ENCODE measurements at places on chromosomes 16 and 17. TPM values are rescaled to one million over a fixed set of nuclear protein-coding genes. Genes with fewer than 3 reads are reported as not detected.
A peak's percentile ranks its signal among the peaks of the same experiment; 100 is the strongest.

- peak; percentile 81 for DNase-seq
Observed at GRCh38 chr17:80720610-80721577, 176.3 kb downstream of the RPTOR start.

DNA sequence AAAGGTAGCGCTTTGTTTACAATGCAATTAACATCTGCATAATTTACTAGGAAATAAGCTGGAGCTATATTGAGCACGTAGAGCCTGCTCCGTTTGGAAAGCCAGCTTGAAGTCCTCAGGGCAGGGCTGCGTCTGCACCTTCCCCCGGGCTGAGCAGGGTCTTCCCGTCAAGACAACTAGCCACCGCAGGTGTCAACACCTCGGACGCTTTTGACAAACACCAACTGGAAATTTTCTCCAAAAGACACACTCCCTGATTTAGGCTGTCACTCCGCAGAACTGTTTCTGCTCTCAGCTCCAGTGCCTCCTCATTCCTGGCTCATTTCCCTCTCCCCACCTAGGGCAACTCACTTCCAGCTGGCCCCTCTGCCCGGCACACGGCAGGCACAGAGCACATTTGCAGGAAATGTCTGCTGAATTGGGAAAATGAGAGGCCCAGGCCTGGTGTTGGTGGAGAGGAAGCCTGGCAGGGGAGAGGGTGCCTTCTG lies 170.3 kb downstream of the MAF start:
- no peak for DNase-seq

GP1BA gene
- not detected for total RNA-seq

- DNase-seq: no peak
Observed at GRCh38 chr17:48787828-48788227, 29.2 kb downstream of the TTLL6 start.

DNA sequence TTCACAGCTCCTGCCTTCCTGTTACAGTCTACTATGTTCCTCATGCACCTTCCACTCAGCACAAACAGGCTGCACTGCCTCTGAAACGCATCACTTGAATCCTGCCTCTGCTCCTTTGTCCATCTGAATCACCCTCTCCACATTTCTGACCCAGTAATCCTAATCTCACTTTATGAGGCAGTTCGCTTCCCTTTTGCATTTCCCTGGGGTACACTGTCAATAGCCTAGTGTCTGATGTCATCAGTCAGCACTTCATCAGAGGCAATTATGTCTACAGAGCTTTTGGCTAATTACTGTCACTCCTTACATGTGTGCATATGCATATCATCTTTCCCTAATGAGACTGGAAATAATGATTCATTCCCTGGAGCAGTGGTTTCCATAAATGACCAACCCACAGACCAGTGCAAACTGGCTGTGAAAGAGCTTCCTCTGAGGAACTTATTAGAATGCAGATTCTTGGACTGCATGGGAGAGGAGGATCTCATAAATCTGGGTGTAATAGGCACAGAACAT lies 23.6 kb downstream of the CA4 start:
- no peak for DNase-seq

MYO15B gene
- under 0.01 TPM for total RNA-seq

GRCh38 chr16:24838554-24839266 lies 7.1 kb upstream of the SLC5A11 start:
- DNase-seq: peak; percentile 59

SLFN13 gene
- total RNA-seq: 0.84 TPM

DNA sequence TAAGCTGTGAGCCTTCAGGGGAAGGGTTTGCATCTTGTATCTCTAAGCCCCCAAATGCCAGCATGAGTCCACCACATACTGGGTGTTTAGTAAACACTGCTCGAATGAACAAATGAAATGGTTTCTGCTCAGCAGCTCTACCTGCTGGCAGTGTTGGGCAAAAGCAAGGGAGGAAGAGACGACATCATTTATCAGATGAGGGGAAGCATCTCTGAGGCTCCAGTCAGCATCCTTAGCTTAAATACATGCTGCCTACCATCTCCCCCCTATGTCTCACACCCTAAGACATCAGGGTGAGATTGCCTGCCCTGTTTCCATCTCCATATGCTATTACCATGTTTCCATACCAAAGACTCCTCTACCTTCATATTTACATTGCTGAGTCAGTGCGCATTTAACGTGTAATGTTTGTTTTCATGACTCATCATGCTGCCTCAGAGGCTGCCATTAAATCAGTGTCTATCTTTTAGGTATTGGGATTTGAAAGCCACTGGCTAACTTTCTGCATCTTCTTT lies 379.8 kb downstream of the UTP18 start:
- DNase-seq: peak; percentile 2

GRCh38 chr16:24571096-24571495 lies 31.7 kb downstream of the RBBP6 start:
- no peak for DNase-seq

DNA sequence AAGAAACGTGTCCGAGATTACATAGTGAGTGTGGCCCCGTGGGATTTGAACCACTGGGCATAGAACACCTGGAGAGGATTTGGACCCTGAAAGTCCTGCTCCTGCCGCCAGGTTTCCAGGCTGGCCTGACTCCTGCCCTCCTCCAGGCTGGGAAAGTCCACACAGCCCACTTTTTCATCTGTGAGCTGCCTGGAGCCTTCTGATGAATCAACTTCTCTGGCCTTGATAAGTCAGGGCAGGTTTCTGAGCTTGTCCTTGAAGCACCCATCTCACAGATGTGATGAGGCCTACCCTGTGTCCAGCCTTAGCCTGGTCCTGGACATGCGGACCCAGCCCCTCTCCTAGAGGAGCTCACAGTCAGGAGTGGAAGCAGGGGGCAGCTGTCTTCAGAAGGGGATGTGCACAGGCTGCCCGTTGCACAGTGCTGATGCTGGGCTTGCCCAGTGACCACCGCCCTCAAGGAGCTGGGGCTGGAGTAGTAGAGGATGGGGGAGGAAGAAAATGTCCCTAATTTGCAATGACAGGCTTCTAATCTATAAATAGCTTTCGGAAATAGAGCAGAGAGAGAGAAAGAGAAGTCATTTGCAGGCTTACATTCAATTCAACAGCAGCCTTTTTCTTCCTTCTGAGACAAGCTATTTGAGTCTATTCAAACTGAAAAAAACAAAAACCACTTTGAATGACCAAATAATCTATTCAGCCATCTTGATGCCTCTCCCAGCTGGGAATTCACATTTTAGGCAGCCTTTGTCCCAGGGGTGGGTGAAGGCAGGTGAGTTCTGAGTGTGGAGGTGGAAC lies 73.5 kb upstream of the DNAJA2 start:
- no peak for DNase-seq

CCL11 gene
- not detected for total RNA-seq

- no peak for DNase-seq
Observed at GRCh38 chr16:9943121-9943520, 239.1 kb downstream of the GRIN2A start.

NPIPA8 gene
- total RNA-seq: not detected

- DNase-seq: peak; percentile 9
Observed at GRCh38 chr16:12584488-12585233, 219.0 kb downstream of the CPPED1 start.

SLX1B gene
- total RNA-seq: 17.2 TPM

CACNG3 gene
- not detected for total RNA-seq

KREMEN2 gene
- 0.24 TPM for total RNA-seq
